ENCODE measurements at places on chromosomes 1 and 21.

- DNase-seq: no peak
Measured at GRCh38 chr1:117368116-117369108, 1.2 kb downstream of the MAN1A2 start.

- peak; percentile 93 for DNase-seq
Measured at GRCh38 chr1:7770997-7771822, at the start of gene VAMP3. Gene VAMP3 (plus strand): TSS chr1:7771296. CDS start chr1:7771384, 88 bp downstream.

GRCh38 chr1:188782220-188782841, 1695.3 kb downstream of the BRINP3 start:
- DNase-seq: no peak

- peak; percentile 76 for DNase-seq
Measured at GRCh38 chr1:14300991-14301703, 297.3 kb upstream of the KAZN start.

DNA sequence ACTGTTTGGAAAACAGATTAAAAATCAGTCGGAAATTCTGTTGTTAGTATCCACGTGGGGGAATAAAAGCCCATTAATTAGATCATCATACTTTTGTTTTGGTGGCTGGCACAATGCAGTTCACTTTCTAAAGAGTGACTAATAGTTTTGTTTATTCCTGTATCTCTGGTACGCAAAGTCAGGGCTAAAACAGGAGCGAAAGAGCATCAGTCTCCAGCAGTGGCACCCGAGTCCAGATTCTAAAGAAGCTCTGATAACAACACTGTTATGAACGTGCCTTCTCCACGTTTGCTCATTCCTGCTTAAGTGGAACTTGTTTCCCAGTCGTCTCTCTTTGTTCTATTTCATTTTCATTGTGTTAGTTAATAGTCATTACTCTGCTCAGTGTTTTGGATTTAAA, 69.6 kb downstream of the HSPA13 start:
- DNase-seq: no peak

DNA sequence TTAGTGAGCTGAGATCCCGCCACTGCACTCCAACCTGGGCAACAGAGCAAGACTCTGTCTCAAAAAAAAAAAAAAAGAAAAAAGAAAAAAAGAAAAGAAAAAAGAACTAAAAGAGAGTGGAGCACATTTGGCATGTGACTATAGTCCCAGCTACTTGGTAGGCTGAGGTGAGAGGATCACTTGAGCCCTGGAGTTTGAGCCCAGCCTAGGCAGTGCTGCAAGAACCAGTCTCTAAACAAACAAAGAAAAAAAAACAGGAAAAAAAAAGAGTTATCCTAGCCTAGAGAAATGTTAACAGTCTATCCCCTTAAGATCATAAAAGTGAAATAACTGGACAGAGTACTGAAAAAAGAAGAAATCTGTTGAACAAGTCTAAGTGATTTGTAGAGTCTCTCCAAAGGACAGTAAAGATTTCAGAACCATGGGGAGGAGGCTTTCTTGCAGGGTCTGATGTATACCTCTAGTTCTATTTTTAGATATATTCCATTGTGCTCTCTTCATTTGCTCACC, 4.5 kb upstream of the PRDX1 start:
- no peak for DNase-seq

DNA sequence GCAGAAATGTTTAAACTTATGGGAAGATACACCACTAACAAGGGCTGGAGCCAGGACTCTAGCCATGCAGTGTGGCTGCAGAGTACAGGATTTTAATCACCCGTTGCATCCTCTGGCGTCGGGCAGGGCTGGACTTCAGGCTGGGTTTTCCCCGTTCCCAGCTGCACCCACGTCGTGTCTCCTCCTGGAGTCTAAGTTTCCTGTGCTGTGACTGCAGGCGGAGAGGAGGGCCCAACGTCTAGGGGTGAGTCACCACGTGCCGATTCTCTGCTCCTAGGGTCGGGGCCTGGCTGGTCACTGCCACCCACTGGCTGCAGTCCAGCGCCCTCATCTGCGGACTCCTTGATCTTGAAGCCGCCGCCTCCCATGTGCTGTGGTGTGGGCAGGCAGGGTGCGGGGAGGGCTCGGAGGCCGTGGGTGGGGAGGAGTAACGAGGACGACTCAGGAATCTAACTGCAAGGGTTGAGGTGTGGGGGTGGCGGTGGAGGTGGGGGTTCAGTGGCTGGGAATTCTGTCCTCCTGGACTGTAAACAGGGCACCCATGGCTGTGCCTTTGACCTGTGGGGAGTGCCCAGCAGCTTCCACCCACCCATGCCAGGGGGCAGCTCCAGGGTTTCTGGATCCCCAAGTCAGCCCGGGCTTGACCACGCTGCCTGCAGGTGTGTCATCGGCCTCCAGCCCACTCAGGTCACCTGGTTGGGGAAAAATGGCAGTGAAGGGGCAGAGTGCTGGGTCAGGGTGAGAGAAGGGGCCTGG, 77.8 kb downstream of the ALPL start:
- DNase-seq: peak; percentile 54

DNA sequence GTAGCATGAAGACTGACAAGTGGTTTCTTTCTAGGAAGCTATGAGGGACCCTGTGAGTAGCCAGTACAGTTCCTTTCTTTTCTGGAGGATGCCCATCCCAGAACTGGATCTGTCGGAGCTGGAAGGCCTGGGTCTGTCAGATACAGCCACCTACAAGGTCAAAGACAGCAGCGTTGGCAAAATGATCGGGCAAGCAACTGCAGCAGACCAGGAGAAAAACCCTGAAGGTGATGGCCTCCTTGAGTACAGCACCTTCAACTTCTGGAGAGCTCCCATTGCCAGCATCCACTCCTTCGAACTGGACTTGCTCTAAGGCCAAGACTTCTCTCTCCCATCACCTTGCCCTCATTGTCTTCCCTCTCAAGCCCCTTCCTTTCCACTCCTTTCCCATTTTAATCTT, 3.4 kb upstream of the GABPB2 start:
- DNase-seq: no peak

DNA sequence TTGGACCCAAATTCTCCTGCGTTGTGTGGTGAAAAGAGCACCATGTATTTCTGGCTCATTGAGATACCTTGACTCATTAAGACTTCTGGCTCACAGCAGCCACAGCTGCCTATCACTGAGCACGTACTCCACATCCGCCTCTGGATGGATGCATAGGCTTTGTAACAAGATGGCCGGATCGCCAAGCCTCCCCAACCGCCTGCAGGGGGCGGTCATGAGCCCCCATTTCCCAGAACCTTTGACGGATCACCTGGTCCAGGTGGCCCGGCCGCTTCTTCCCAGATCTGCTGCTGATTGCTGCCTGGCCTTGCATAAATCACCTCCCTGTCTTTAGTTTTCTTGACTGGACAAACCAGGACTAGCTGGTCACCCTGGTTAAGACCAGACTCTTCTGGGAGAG, 156.5 kb upstream of the KLHDC7A start:
- no peak for DNase-seq

GRCh38 chr1:64549464-64550239, 79.7 kb downstream of the CACHD1 start:
- no peak for DNase-seq

DNA sequence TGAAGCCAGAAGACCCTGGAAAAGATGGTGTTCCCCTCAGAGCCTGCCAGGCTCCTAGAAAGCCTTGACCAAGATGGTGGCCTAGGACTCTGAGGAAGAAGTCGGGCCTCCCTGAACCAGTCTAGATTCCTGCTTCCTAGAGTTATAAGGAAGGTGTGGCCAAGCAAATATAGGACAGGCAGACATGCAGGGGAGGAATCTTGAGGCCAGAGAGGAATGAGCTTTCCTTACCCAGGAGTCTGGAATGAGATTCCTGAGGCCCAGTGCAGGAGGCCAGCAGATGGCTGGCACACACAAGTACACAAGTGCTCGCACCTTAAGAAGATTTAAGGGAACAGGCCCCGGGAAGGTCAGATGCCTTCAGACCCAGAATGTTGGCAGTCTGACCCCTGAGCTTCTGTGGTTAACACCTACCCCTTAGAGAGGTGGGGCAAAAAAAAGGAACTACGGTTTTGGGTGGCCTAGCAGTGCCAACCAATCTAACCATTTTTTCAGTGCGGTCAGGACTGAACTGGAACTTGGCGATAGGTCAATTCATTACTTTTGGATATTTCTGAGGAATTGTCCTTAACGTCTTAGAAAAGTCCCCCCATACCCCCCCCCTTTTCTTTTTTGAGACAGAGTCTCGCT, 73.3 kb downstream of the MDM4 start:
- DNase-seq: no peak

DNA sequence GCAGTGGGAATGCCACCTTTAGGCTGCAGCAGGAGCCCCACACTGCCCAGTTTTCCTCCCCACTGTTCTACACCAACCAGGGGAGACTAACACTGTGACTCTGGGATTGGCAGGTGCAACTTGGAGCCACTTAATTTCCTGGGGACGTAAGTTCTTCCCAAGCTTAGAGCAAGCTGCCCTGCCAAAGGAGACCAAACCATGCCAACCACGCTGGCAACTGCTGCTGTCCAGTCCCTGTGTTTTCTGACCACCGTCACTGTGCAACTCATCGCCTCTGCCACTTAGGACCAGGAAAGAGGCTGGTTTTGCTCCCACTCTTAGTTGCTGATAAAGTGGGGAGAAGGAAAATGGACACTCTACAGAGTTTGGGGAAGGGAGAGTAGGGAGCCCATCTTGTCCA, 50.5 kb downstream of the VANGL1 start:
- peak; percentile 46 for DNase-seq

- no peak for DNase-seq
Measured at GRCh38 chr1:234889643-234890042, 239.0 kb downstream of the TOMM20 start.

GRCh38 chr1:160068225-160068624, 1.7 kb downstream of the KCNJ10 start:
- DNase-seq: no peak
